Stimulated activated CD4-positive, alpha-beta T cell treated with anti-CD3 and anti-CD28 coated beads, TNF-alpha, amount 100 ng/mL, for 48 hours (primary cell): ENCODE measurements at places on chromosomes 7 and 10.

DNA sequence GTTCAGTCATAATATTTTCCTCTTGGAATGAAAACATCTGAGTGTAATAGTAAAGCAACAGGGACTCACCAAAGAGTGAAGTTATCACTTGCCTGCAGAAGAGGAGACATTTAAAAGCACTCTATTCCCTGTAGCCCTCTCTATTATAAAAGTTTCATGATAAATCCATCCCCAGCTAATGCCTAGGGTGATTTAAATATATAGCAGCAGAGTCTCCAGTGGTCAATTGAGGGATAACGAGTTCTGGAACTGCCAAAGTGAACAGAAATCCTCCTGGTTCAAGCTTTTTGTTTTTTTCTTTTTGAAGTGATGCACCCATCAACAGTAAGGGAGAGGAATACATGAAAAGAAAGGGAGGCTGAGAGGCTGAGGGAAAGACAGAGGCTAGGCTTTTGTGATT is 87.3 kb downstream of the EVX1 start:
- DNase-seq: no peak

- DNase-seq: no peak
These were observed 21.2 kb downstream of the GLCCI1 start for GRCh38 chr7:7989616-7990440.

GRCh38 chr7:92699966-92700514 is 109.8 kb upstream of the FAM133B start:
- DNase-seq: no peak

DNA sequence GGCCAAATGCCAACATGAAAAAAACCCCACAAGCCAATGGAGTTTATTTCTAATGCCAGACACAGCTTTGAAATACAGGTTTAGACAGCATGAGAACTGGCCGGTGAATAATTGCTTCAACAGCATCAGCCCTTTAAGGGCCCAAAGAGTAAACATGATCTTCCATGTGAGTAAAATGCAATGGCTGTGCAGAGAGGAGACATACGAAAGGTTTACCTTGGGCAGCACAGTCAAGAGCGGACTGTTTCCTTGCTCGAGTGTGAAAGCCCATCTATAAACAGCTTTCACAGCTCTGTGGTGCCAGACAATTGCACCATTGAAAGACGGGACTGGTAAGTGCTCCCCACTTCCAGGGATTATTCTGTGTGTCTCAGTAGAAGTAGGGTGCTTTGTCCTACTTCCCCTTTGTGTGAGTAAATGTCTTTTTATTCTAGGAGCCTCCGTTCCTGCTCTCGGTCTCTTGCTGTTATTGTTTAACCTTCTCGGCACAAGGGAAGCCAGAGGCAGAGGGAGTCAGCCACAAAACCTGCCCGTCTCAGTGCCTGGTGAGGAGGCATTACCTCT is 77.8 kb upstream of the KAT6B start:
- DNase-seq: no peak

- no peak for DNase-seq
These were observed 237.9 kb upstream of the PRSS1 start for GRCh38 chr7:142511374-142511773.

GRCh38 chr10:71998840-71999194 is 34.6 kb downstream of the CHST3 start:
- no peak for DNase-seq

DNA sequence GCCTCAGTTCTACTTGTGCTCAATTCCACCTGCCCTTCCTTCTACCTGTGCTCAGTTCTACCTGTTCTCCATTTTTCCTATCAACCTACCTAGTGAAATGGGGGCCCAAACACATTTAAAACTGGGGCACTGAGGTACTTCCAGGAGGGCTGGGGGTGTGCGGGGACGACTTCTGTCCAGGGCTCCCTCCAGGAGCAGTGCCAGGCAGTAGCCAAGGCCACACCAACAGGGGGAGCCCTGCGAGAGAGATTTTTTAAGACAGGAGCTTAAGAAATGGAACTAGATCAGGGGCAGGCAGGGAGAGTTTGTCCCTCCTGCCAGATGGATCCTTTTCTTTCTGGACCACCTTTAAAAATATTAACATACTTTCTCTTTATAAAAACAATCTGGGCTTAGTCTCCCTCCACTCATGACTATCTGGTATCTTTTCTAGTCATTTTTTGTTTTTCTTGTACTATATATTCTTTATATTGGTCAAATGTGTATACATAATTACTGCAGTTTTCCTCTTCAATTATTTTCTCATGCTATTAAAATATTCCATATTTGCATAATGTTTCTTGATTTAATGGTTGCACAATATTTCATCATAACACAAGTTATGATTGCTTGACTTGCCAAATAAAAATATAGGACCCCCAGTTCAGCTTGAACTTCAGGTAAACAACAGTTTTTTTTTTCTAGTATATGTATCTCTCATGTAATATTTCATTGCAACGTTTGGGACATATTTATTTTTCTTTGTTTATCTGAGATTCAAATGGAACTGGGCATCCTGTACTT is 47.3 kb upstream of the INSYN2A start:
- DNase-seq: peak; percentile 4

DNA sequence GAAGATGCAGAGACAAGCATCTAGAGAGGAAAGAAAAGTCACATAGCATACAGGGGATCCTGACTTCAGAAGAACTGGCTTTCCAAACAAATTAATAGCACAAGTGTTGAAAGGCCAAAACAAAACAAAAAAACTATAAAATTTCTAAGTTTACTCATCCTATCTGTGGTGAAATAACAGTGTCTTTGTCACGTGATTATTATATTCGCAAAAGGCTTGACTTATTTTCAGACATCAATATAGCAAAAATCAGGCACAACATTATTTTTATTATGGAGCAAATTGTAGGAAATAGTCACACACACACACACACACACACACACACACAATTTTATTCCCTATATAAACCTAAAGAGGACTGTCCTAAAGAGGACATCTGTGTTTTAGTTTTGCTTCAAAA is 272.3 kb downstream of the CNTNAP2 start:
- DNase-seq: no peak

- no peak for DNase-seq
These were observed 1206.0 kb upstream of the LRRTM3 start for GRCh38 chr10:65719790-65720189.

DNA sequence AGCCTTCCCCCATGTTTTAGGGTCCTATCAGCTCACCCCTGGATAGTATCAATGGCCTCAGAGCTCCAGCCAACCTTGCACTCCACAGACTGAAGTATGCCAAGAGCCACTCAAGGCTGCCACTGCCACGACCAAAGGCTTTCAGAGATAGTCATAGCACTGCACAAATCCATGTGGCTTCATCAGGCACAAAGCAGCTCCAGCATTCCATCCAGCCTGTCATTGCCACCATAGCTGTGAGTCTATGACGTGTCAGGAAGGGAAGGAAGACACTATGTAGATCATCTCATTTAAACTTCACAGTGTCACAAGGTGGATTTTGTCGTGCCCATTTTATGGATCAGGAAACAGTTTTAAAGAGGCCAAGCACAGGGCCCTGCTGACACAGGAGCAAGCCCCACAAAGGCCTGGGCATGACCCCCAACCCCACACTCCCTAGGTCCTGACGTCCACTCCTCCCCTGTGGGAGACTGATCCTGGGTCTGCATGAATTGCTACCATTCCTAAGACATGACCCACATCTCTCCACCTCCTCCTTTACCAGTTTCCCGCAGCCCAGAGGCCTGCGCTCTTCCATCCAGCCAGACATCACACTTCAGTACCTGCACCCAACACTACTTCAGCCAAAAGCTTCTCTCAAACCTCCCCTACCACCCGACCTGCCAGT is 119.4 kb downstream of the DIP2C start:
- DNase-seq: no peak

- DNase-seq: no peak
These were observed 41.8 kb downstream of the SORCS1 start for GRCh38 chr10:107122703-107123102.

- DNase-seq: no peak
These were observed 132.5 kb upstream of the EFCAB10 start for GRCh38 chr7:105713488-105714465.

GRCh38 chr7:96949766-96950165 is 55.6 kb upstream of the DLX6 start:
- DNase-seq: no peak

- no peak for DNase-seq
These were observed 718 bp upstream of the CTBP2 start for GRCh38 chr10:125160856-125161706.

GRCh38 chr10:85900487-85900886 is 466.1 kb downstream of the GRID1 start:
- DNase-seq: no peak

- no peak for DNase-seq
These were observed 155.3 kb upstream of the AKR1E2 start for GRCh38 chr10:4670737-4671136.

GRCh38 chr7:51000956-51001355 is 218.3 kb upstream of the GRB10 start:
- DNase-seq: no peak

DNA sequence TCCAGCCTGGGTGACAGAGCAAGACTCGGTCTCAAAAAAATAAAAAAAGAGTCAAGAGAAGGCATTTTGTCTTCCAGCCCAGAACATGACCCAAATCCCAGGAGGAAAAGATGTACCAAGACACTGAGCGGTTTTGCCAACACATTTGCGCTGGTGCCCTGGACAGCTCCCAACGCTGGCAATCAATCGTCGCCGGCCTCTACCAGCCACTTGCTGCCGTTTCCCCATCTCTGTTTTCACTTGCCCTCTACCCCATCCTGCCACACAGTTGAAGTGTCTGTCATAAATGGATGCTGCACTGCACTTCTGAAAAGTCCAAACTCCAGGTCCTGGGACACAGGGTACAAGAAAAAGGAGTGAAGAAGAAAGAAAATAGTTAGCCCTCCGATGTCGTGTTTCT is 29.7 kb upstream of the CRTAC1 start:
- no peak for DNase-seq

- DNase-seq: no peak
These were observed 155.0 kb upstream of the CHST15 start for GRCh38 chr10:124248056-124249045.

- no peak for DNase-seq
These were observed 83.4 kb downstream of the PRKAG2 start for GRCh38 chr7:151793531-151793951.

GRCh38 chr10:131905603-131906268 is 4.9 kb downstream of the PPP2R2D start:
- DNase-seq: no peak

- DNase-seq: no peak
These were observed 32.6 kb downstream of the CDH23 start for GRCh38 chr10:71429304-71429703.

- no peak for DNase-seq
These were observed 31.1 kb downstream of the RTKN2 start for GRCh38 chr10:62237506-62237905.

GRCh38 chr7:148589640-148590039 is 926 bp upstream of the C7orf33 start:
- DNase-seq: no peak

- no peak for DNase-seq
These were observed 14.3 kb downstream of the PRF1 start for GRCh38 chr10:70588255-70588654.

DNA sequence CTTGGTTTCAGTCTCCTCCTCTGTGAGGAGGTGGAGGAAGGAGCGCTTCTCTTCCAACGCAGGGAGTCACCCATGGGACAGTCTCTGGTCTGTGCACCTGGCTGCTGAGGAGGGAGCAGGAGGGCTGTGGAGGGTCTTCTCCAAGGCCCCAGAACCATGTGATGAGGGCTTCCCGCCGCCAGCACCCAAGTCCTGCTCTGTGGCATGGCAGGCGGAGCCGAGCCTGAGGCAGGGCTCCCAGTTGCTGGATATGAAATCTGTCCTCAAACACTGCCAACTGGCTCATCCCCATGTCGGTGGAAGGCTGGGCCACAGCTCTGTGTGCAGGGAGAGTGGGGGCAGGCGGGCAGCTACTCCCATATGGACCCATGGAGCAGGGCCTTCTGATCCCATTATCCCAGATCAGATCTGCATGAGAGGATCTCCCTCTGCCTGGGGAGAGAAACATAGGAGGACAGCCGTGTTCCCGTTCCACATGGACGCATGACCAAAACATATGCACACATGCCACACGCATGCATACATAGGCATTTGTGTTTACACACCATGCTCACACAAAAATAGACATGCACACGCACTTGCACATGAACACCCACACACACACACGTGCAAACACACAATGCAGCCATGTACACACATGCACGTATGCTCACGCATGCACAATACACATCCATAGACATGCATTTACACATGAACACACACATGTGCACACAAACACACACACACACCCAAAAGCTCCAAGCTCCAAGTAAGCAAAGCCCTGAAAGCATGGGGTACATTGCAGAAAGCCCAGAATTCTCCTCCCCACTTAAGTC is 38.8 kb upstream of the EN2 start:
- no peak for DNase-seq

- no peak for DNase-seq
These were observed 7.2 kb downstream of the HOXA13 start for GRCh38 chr7:27192546-27193334.

DNA sequence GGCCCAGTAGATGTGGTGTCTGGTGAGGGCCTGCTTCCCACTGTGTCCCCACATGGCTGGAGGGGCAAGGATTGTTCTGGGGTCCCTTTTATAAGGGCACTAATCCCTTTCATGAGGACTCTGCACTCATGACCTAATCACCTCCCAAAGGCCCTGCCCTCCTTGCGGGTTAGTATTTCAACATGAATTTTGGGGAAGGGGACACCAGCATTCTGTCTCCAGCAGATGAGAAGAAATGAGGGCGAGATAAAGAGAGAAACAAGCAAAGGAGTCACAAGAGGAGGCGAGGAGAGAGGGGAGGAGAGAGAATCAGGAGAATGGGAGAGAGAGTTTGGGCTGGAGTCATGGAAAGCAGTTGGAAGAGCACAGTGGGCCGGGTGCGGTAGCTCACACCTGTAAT is 83.7 kb downstream of the C10orf105 start:
- no peak for DNase-seq

GRCh38 chr7:13724191-13724976 is 265.1 kb downstream of the ETV1 start:
- DNase-seq: no peak

- DNase-seq: no peak
These were observed 14.4 kb upstream of the GSTK1 start for GRCh38 chr7:143248761-143249354.

DNA sequence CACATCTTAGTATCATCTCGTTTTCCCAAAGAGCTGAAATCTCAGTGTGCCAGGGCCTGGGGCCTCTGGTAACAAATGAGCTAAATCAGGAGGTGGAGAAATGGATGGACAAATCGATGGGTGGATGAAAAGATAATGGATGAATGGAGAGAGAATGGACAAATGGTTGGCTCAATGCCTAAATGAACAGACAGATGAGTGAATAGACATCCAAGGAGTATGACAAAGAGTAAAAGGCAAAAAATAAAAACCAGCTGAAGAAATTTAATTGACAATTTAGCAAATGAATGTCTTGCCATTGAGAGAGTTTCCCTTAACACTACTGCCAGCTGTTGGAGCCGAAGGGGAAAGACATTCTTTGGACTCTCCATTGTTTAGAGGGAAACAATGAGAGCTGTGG is 8.0 kb downstream of the SYCE1 start:
- no peak for DNase-seq

GRCh38 chr7:8155836-8156235 is 106.1 kb downstream of the ICA1 start:
- no peak for DNase-seq

- no peak for DNase-seq
These were observed 180.3 kb downstream of the KCNMA1 start for GRCh38 chr10:77457266-77457665.

- DNase-seq: no peak
These were observed 46.1 kb downstream of the ZCCHC24 start for GRCh38 chr10:79399223-79399831.

- no peak for DNase-seq
These were observed 209.5 kb upstream of the PITRM1 start for GRCh38 chr10:3382092-3382491.

- DNase-seq: no peak
These were observed 101.7 kb upstream of the CTTNBP2 start for GRCh38 chr7:117974891-117975290.
